ENCODE measurements at places on chromosomes 6 and 20.
A peak's percentile ranks its signal among the peaks of the same experiment; 100 is the strongest.

DNA sequence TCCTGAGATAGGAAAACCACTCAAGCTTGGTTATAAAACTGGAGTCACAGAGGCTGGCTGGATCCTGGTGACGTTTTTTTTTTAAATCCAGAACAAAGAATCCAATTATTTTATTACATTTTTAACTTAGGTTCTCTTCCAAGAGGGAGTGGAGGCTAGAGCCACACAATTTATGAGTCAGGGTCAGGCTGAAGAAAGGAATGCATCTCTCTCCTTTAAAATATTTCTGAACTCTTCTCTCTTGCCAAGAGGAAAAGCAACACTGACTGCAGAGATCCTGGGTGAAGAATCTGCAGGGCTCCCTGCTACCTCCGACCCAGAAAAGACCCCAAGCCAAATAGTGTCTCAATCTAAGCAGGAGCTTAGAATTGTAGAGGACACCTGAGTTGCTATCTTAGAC is 88.5 kb upstream of the SSTR4 start:
- DNase-seq = peak; percentile 13

DNA sequence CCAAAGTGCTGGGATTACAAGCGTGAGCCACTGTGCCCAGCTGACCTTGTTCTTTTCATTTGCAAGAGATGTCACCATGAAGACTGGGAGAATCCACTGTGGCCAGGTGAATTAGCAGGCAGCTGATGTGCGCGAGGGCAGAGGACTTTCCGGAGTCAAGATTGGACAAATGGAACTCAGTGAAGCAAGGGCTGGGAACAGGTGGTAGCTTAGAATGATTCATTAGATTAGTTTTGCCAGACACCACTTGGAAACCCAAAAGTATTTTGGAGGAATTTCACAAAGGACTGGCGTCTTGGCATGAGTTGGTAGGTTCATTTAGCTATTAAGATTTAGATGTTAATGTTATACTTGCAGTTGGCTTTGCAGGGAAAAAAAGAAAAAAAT is 4.7 kb upstream of the AKAP7 start:
- no peak for DNase-seq

- DNase-seq = no peak
These were observed 10.8 kb downstream of the ASXL1 start for GRCh38 chr20:32368925-32369324.

DNA sequence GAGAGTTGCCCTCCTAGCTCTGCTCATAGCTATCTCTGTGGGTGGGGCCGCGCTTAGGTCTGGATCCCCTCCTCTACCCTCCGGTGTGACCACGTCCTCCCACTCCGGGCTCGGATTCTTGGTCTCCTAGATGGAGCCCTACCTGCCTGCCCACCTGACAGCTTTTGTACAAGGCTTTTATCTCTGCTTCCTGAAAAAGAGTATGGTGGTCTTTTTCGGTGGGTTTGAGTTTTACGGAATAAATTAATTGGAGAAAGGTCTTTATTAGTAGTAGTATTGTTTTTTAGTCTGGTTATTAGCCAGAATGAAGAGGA is 773 bp downstream of the SMAP1 start:
- peak; percentile 68 for DNase-seq

DNA sequence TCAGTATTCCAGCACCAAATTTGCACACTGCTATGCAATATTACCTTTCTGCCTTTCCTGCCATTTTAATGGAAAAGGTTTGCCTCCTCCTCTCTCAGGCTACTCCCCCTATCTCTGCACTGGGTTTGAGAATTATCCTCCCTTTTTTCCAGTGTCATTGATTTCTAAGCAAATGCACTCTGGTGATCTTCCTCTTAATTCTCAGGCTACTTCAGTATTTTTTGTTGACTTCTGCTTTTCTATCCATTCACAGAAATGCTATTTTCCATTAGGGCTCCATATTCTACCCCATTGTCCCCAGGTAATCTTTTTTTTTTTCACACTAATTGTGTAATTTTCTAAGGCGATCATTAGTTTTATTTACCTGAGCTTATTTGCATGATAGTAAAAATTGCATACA is 144.0 kb downstream of the GJA1 start:
- no peak for DNase-seq

- DNase-seq = no peak
These were observed 89.3 kb downstream of the CDC5L start for GRCh38 chr6:44476849-44477248.

GRCh38 chr6:73309785-73310502 is 44.1 kb downstream of the DPPA5 start:
- DNase-seq = peak; percentile 81

GRCh38 chr6:150290429-150290828 is 78.4 kb upstream of the IYD start:
- DNase-seq = peak; percentile 52

- DNase-seq = no peak
These were observed 381 bp downstream of the MAP3K7 start for GRCh38 chr6:90586546-90586835.

GRCh38 chr6:82612475-82613039 is 248.9 kb downstream of the TPBG start:
- no peak for DNase-seq

DNA sequence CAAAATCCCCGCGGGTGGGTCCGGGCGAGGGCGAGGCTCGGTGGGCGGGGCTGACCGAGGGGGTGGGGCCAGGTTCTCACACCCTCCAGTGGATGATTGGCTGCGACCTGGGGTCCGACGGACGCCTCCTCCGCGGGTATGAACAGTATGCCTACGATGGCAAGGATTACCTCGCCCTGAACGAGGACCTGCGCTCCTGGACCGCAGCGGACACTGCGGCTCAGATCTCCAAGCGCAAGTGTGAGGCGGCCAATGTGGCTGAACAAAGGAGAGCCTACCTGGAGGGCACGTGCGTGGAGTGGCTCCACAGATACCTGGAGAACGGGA is 809 bp downstream of the HLA-G start:
- DNase-seq = no peak

- no peak for DNase-seq
These were observed 100.1 kb upstream of the COL21A1 start for GRCh38 chr6:56347526-56347925.

- no peak for DNase-seq
These were observed 653 bp downstream of the FRMD1 start for GRCh38 chr6:168078175-168078942.

DNA sequence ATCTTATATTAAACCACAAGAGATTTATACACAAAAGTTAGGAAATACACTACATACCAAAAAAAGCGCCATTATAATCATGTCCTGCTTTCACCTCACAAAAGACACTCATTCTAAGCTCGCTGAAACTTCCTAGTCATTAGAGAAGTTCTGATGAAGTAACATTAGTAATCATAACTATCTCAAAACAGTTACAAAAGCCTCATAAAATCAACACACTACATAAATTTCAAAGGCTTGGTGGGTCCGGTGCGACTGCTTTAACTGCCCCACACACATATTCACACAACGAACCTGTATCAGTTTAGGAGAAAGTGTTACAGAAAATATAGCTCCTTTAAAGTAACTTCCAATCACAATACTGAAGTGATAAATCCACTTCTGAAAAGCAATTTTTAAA is 1.9 kb downstream of the PHIP start:
- no peak for DNase-seq

DNA sequence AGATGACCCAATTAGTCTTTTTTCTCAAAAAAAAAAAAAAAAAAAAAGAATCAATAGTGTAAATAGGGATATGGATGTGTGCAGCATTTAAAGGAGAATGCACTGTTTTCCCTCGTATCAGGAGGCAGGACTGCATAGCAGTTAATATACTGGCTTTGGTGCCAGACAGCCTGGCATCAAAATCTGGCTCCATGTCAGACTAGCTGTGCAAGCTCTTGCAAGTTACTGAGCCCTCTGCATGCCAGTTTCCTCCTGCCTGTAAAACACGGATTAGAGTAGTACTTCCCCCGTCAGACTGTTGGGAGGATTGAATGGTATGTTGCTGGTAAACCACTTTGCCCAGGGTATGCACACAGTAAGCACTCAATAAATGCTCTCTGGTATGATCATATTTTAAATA is 594.2 kb upstream of the CHD6 start:
- DNase-seq = no peak

DNA sequence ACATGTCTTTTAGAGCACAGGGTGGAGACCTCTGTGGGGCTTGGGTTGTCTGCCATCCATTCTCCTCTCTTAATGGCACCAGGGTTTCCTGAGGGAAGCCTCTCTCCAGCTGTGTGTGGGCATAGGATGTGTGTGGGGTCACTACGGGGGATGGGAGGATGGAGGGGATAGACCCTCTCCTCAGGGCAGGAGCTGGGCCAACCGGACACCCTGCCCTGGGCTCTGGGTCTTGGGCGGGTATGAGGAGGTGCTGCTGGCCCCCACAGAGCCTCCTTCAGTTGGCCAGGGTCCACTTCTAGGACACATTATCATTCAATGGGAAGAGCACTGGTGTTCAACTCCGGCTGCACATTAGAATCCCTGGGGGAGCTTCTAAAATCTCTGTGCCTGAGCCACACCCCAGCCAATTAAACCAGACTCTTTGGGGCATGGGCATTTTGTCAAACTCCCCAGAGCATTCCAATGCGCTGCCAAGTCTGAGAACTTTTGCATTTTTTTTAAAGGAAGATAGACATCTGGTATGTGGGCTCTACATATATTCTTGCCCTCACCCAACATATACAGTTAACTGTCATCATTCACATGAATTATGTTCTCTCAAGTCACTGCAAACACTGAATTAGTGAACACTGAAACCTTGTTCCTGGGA is 38.5 kb downstream of the TRAM2 start:
- DNase-seq = peak; percentile 96

DNA sequence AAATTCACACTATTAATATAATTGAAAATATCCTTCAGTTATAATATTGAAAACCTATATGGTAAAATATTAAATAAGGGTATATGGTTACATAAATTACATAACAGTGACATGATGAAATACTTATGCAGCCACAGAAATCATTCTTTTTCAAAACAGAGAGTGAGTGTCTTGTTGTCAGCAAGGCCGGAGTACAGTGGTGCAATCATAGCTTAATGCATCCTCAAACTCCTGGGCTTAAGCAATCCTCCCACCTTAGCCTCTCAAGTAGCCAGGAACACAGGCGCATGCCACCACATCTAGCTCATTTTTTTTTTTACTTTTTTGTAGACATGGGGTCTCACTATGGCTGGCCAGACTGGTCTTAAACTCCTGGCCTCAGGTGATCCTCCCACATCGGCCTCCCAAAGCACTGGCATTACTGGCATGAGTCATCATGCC is 40.4 kb downstream of the FAM8A1 start:
- DNase-seq = no peak

DNA sequence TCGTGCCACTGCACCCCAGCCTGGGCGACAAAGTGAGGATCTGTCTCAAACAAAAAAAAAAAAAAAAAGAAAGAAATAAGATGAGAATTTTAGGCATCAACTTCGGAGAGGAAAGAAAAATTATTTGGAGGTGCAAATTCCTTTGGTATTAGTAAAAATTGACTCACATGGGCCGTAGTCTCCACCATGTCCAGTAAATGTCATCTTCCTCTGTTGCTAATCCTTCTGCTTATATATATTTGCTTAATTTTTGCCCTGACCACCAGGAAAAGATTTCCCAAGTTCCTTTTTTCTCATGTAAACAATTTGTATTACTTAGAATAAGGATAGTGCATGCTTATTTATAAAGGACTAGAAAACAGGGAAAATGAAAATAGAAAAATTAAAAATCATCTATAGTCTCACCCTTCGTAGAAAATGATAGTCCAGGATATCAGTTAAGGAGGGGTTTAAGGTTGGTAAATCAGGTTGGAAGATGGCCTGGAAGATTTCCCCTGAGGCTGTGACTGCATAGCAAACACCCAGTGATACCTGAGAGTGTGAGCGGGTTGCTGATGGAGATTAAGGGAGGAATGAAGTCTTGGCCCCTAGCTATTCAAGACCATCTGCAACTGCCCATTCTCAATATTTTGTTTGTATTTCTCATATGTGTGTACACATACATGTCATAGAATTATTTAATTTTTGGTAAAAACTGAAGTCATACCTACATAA is 240.8 kb downstream of the ZNF217 start:
- no peak for DNase-seq

DNA sequence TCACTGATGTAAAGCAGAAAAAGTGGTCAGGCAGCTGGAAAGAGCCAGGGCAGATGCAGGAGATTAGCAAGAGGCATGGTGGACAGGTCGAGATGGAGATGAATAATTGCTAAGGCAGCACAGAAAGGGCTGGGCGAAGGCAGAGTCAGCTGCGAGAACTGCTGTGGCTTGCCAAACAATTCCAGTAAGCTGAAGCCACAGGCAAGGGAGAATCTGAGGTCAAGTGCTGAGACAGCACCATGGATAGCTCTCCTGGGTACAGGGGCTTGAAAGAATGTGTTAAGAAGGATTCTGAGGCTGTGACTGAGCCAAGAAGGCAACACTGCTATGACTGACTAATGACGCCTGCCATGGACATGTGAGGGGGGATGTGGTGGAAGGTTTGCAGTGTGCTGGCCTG is 220.8 kb upstream of the FOXA2 start:
- peak; percentile 34 for DNase-seq

- DNase-seq = no peak
These were observed 134.0 kb upstream of the MARCKS start for GRCh38 chr6:113723182-113723581.

DNA sequence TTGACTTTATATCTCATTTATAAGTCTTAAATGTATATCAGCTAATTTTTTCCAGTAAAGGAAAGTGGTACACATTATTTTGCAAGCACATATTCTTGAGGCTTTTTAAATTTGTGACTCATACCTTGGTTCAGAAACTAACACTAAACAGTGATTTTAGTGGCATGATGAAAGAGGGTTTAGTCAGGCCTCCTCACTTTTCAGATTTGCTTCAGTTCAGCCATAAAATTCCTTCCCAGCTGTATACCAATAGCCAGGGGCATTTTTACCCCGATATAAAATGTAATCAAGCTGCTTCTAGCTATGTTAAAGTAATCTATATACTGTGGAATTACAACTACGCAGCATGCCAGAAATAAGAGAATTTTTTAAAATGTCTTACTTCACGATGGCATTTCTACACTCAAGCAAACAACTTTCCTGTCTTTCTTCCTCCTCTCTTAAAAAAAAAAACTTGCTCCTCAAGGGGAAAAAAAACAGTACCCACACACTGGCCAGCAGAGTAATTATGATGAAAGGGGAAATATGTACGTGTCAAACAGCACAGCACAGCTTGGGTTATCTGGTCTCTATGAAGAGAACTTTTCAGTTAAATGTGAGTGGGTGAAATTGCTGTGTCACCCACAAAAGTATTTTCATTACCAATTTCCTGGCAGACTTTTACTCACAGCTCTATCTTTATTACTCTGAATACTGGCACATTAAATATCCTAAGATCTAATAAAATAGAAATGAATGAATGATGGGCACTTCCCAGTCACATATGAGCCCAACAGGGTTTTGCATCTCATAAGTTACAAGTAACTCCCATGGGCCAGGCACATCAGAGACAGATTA is 244.8 kb upstream of the TENT5A start:
- peak; percentile 61 for DNase-seq

Measured in MG63 (cell line).